NCI-H226 (cell line): ENCODE measurements at places on chromosomes 4 and X.

GRCh38 chr4:137463377-137464003, 68.8 kb downstream of the PCDH18 start:
- no peak for DNase-seq

GRCh38 chr4:175035905-175036304, 117.7 kb downstream of the ADAM29 start:
- DNase-seq: peak; percentile 16

DNA sequence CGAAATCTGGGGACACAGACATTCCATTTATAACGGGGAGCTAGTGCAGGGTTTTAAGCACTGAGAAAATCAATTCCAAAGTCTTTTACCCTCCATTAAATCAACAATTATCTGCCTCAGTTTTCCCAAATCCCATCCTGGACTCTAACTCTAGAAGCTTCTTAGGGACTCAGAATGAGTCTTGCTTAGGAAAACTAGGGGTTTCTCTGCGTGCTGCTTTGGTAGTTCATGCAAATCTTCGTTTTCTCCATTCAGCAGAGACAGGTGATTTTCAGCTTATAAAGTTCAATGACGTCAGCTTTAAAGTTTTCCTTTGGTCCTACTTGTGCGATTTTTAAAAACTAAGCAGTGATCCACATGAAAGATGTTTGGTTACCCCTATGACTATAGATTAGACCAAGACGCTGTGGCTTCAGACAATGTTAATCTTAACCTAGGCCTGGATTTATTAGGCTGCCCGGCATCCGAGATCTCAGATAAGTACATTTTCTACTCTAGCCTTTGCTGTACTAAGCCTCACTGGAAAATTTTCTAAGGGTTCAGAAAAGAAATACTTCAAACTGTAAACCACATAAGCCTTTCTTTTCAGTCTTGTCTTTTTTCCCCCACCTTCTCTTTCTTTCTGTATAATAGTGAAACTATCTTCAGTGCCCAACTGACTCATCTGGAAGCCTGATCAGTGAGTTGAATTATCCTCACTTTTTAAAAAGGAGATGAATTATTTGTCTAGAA, 121.4 kb upstream of the GATB start:
- DNase-seq: no peak

- DNase-seq: peak; percentile 28
Observed at GRCh38 chr4:183261953-183262775, 57.9 kb downstream of the CLDN22 start.

GRCh38 chrX:17634542-17635207, 102.6 kb upstream of the SCML1 start:
- DNase-seq: no peak

GRCh38 chrX:151985955-151986354, 11.5 kb upstream of the GABRE start:
- DNase-seq: no peak

DNA sequence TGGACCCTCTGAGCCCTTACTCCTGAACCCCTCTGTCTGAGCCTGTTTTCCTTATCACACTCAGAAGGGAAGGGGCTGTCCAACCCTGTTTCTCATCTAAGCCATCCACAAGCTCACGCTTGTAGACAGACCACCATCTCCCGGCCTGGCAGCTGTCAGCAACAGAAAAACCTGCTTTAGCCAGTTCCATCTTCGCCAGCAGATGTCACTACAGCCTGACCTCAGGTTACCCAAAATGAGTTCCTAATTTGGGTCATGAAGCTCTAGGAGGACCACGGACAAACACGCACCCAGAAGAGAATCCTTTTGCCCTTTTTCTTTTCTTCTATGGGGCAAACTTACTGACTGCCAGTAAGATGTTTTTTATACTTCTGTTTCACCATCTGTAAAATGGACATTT, 445.4 kb downstream of the BCOR start:
- DNase-seq: no peak

DNA sequence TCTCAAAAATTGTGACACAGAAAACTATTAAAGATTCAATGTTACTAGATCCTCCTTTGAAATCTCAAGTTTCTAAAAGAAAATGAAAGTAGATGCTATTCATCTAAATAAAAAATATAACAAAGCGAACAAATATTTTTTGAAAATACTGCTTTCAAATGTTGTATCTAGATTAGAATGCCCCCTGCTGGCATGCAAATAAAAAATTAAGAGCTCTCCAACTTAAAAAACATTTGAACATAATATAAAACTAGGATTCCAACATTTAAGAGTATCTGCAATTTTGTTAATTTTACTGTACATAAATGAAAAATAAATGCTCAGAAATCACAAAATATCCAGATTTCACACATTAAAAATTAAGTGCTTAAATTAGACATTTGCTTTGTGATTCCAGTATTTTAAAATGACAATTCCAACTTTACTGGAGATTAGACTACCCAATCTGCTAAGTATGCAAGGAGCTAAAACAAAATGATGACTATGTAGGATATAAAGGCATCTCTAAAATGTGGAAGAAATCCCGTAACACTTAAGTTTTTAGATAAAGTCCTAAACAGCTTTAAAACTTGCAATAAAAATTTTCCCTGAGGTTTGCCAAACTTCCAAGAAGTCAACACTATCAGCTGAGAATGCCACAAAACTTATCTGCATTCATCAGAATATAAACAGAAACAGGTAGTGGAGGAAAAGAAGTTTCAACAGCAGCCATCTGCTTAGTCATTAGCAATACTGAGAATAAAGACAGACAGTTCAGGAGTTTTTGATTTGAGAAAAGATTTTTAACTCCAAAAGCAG, 32.7 kb downstream of the DHX15 start:
- DNase-seq: peak; percentile 8
